ENCODE measurements at places on chromosomes 6 and 20. TPM values are rescaled to one million over a fixed set of nuclear protein-coding genes. Genes with fewer than 3 reads are reported as not detected.

DNA sequence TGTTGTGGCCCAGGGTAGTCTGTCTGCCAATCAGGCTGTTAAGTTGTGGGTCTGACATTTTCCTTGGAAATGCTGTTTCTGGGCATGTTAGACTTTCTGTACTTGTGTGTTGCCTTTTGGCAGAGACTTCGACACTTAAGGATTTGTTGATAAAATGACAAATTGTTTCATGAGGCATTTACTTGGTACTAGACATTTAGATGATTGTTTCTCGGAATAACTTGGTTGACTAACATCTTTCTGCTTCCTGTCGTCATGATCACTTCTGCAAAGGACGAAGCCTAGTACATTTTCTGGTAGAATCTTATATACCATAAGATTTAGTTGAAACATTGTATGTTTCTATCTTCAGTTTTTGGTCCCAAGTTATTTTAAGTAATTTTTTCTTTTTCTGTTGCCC lies 34.1 kb downstream of the UTRN start:
- no peak for DNase-seq

DNA sequence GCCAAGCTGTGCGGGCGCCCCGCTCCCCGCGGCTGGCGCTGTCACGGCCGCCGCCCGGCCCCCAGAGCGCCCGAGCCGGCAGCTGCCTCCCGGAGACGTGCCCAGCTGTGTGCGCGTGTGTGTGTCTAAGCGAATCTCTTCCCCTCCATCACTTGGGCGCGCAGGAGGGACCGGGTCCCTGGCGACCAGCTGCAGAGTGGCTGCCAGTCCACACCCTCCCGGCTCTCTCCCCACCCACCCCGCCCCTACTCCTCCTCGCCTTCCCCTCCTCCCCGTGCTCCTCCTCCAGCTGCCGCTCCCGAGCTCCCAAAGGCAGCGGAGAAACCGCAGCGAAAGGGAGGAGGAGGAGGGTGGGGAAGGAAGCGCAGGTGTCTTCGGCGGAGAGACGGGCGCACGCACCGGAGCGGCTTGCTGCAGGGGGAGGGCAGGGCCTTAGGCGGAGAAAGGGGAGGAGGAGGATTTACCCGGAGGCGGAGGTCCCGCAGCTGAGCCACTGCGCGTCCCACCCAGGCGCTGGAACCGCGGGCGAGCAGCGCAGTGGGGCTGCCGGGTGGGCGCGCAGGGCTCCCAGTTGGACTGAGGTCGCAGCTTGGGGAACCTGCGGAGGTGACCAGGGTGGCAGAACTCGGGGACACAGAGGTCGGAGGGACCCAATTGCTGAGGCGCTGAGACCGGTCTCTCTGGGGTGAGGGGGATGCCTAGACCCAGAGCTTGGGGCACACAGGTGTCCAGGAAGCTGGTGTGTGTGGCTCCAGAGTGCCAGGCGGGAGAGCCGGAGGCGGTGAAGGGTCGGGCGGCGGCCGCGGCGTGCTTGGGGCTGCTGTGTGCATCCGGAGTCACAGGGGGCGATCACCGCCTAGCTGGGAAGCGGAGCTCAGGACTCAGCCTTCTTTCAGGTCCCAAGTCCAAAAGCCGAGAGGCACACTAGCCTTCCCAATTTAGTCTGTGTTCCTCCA lies at the start of gene HS3ST5:
Gene HS3ST5 (minus strand): TSS at position 198 of the 956 bp plus-strand sequence. CDS start 280,178 bp downstream, outside the sequence.
- DNase-seq, result no peak

DNA sequence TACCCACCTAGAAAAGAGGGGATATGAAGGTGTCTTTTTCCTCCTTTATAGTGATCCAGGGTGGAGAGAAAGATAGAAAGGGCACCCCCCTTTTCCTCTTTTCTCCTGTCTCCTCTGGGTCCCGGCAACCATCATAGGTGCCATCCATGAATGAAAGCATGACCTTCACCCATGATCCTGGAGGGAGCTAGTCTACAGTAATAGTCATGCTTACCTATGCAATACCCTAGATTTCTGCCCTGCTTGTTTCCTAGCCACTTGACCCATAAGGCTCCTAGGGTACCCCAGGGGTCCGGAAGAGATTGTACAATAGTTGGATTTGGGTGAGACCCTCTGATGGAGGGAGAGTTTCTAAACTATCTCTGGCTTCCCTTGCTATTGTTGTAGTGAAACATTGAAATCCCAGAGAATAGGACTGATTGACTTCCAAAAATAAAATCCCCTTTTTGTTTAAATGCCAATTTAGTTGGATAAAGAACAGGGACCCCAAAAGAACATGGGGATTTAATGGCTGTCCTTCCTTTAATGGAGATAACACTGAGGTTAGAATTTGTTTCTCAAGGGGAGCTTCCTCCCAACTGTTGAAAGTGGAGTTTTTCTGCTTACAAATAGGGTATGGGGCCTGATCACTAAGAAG lies 366.8 kb upstream of the KHDRBS2 start:
- DNase-seq, result no peak

- DNase-seq, result no peak
These were observed 9.2 kb downstream of the ECI2 start for GRCh38 chr6:4125933-4126864.

SLC24A3 gene
- 12.3 TPM for total RNA-seq
